ENCODE measurements at places on chromosomes 4 and X.

DNA sequence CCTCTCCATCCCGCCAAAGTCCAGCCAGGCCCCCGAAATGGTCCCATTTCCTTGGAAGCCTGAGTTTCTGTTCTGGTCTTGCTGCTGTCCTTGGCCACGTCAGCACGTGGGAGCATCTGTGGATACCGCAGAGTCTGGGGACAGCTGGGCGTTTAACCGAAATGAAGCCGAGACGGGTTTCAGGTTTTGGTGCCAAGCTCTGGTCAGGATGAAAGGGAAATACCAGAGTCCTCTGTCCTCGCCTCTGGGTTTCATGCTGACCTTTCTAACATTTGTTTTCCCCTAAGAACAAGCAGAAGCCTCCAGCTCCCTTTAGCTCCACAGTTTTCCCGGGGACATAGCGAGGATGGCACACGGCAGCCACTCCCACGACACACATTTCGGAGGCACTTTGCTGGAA is 19.7 kb downstream of the SHOX start:
- DNase-seq, result no peak

- DNase-seq, result no peak
Measured at GRCh38 chr4:81353861-81354260, 117.8 kb downstream of the RASGEF1B start.

DNA sequence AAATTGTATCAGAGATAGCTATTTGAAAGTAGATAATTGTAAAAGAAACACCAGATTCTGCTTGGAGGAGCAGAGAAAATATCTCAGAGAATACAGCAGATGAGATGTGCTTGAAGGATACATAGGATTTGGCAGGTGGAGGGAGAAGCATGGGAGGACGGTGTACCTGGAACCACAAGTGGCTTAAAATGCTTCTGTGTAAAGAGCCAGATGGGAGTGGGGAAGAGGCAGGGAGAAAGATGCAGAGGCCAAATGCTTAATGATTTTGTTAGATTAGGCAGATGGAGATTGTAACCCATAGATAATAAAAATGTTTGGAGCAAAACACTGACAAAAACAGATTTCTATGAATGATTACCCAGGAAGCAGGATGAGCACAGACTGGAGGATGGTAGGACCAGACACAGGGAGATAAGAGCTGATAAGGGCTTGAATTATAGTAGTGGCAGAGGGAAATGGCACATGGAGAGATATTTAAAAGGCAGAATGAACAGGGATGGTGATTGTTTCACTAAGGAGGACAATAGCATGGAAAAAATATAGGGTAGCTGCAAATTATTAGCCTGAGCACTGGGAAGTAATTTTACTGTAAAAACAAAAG is 145.7 kb upstream of the TBC1D9 start:
- no peak for DNase-seq

DNA sequence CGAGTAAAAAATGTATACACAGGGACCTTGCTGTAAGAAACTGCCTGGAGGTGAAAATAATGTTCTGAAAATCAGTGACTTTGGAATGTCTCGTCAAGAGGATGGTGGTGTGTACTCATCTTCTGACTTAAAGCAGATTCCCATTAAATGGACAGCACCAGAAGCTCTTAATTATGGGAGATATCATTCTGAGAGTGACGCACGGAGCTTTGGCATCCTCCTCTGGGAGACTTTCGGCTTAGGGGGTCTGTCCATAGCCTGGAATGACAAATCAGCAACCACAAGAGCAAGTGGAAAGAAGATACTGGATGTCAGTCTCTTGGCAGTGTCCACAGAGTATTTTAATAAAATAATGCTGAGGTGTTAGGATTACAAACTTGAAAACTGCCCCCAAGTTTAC is 129.4 kb downstream of the THOC2 start:
- no peak for DNase-seq

DNA sequence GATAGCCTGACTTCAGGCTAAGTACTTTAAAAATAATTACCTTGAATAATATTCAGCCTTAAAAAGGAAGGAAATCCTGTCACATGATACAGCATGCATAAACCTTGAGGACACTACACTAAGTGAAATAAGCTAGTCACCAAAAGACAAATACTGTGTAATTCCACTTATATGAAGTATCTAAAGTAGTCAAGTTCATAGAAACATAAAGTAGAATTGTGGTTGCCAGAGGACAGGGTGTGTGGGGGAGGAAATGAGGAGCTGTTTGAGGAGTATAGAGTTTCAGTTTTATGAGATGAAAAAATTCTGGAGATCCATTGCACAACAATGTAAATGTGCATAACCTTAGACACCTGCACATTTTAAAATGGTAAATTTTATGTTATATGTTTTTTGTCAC is 5.6 kb upstream of the STPG2 start:
- no peak for DNase-seq

Measured in activated T-cell treated with anti-CD3 and anti-CD28 coated beads, Interleukin-2, amount 50 U/mL, for 24 hours (primary cell).